ENCODE measurements at places on chromosomes 3 and 15.

- no peak for DNase-seq
These were observed 188.2 kb downstream of the ATP10A start for GRCh38 chr15:25674913-25675312.

- no peak for DNase-seq
These were observed 3.8 kb upstream of the KCNMB2 start for GRCh38 chr3:178532476-178532875.

DNA sequence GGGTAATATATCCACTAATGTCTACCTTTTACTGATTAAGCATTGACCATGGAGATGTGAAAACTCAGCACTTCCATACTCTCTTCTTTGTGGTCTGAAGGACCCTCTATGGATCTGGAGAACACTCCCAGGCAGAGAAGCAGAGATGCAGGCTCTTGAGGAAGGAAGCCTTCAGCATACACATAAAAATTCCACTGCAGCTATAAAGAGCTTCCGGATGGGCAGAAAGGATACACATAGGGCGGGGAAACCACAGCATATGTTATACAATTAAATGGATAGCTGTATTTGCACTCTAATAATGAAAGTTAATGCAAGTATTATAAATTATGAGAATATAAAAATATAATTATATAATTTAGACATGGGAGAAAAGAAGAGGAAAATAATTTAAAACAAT is 1258.2 kb upstream of the ALCAM start:
- no peak for DNase-seq

- DNase-seq, result peak; percentile 54
These were observed 80.6 kb upstream of the BHLHE40 start for GRCh38 chr3:4898454-4899313.

GRCh38 chr3:169722724-169723123 is 42.1 kb downstream of the TERC start:
- DNase-seq, result no peak

DNA sequence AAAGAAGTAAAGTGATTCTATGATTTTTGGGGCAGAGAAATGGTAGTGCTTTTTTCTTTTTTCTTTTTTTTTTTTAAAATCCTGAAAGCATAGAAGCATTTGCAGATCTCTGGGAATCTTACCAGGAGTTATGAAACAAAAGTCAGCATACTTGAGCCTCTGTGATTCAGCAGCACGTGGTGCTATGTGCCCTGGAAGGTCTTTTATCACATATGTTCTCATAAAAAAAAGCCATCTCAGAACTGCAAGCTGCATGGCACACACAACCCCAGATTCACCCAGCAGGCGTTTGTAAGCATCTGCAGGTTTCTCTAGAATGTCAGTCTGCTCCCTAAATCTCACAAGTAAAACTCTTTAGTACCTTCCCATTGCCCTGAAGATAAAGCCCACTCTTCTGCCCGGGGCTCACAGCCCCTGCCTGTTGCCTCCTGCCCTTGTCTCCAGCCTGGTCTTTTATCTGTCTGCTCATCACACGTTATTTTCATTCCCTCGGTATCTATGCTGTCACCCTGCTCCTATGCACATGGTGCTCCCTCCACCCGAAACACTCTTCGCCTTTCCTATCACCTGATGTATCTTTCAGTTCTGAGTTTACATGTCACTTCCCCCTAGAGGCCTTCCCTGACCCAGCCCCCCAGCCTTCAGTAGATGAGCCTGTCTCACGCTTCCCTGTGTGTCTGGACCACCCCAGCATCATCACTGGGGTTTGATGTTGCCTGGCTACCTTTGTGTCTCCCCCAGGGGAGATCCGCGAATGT is 72.4 kb downstream of the CHDH start:
- DNase-seq, result peak; percentile 52

GRCh38 chr15:91461377-91461776 is 361.3 kb downstream of the SV2B start:
- no peak for DNase-seq

DNA sequence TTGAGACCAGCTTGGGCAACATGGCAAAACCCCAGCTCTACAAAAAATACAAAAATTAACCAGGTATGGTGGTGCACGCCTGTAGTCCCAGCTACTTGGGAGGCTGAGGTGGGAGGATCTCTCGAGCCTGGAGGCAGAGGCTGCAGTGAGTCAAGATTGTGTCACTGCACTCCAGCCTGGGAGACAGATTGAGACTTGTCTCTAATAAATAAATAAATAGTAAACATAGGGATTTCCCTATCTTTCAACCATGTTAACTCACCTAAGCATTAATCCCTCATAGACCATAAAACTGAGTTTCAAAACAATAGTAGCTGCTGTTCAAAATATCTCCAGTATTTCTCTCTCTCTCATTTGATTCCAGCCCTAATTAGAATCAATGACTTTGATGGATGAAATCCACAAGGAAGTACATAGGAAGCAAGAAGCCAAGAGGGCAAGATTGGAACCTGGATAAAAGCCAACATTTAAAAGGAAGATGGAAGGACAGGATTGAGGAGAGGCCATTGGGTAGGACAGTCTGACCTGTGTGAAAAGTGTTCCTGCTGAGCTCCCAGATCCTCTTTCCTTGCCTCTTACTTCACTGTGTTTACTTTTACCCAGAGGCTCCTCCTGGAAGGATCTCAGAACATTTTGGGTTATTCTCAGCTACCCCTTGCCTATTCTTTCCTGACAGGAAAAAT is 12.4 kb upstream of the TTBK2 start:
- no peak for DNase-seq

DNA sequence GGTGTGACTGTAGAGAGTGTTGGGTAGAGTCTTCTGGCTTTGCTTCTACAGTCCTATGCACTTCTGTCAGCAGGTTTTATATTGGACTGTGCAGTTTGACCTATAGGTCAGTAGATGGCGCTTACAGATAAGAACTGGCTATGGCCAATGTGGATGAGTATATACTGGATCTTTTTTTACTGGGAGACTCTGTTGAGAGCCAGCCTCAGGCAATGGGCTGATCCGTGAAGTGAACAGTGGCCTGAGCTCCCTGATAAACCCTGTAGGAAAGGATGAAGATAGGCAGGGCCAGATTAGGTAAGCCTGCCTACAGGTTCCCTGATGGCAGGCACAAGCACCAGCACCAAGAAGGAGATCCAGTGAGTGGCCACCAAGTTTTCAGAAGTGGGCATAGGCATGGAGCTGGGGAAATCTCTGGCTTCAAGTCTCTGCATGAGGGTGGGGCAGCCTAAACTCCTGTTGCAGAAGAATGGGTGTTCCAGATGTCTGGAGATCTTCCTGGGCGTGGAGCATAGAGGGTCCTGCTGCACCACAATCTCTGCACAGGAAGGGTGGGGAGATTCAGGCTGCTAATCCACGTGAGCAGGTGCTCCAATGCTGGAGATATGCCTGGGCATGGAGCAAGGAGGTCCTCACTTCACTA is 326.0 kb upstream of the SGO1 start:
- DNase-seq, result no peak

Measured in GM18507 (cell line).